Neural progenitor cell (in vitro differentiated cells): ENCODE measurements at places on chromosomes 5 and 9. TPM values are rescaled to one million over a fixed set of nuclear protein-coding genes. Genes with fewer than 3 reads are reported as not detected.

DNA sequence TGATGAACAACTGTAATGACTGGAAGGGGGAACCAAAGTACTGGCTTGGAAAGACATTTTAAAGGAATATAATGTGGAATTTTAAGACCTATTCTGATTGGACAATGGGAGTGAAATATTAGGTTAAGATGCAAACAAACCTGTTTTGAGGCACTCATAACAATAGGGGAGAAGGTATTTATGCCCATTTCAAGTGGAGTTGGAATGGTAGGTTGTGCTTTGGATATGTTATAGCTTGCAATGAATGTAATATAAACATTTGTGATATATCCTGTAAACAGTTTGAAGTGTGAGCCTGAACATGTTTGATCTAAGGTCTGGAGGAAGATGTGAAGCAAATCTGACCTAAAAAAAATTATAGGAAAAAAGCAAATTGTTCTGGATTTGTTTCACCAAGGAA lies 129.6 kb upstream of the GRHPR start:
- no peaks in the 10 kb centered on the region for H3K27me3 ChIP-seq
- no peaks in the 10 kb centered on the region for H3K36me3 ChIP-seq
- peaks cover 10% of the 10 kb centered on the region for H3K4me1 ChIP-seq
- no peak for DNase-seq
- H3K27ac ChIP-seq = no peak overlapping the region

- peaks cover 23% of the 10 kb centered on the region for H3K36me3 ChIP-seq
- no peaks in the 10 kb centered on the region for H3K27me3 ChIP-seq
- no peak overlapping the region for H3K4me3 ChIP-seq
Observed at GRCh38 chr9:123825342-123826060, 104.4 kb downstream of the DENND1A start.

GRCh38 chr9:113381909-113382411 lies 5.2 kb upstream of the HDHD3 start:
- H3K4me1 ChIP-seq = peaks cover 3% of the 10 kb centered on the region
- no peak overlapping the region for H3K4me3 ChIP-seq
- H3K36me3 ChIP-seq = no peaks in the 10 kb centered on the region
- no peaks in the 10 kb centered on the region for H3K27me3 ChIP-seq
- H3K27ac ChIP-seq = no peak overlapping the region

- H3K4me1 ChIP-seq = no peaks in the 10 kb centered on the region
- no peak overlapping the region for H3K27ac ChIP-seq
- DNase-seq = no peak
- H3K27me3 ChIP-seq = no peaks in the 10 kb centered on the region
- H3K4me3 ChIP-seq = no peak overlapping the region
Observed at GRCh38 chr5:135264451-135265440, 134.3 kb downstream of the MACROH2A1 start.

The PCDHGB4 gene
- 10.4 and 14.9 TPM in 2 replicates for total RNA-seq

GRCh38 chr9:114110180-114110579 lies 11.1 kb upstream of the KIF12 start:
- no peak for DNase-seq
- no peak overlapping the region for H3K4me3 ChIP-seq
- H3K27ac ChIP-seq = no peak overlapping the region
- no peaks in the 10 kb centered on the region for H3K36me3 ChIP-seq
- H3K4me1 ChIP-seq = no peaks in the 10 kb centered on the region

The F2RL1 gene
- total RNA-seq = 9.3 and 10.6 TPM in 2 replicates

GRCh38 chr5:62287237-62287636 lies 18.8 kb upstream of the KIF2A start:
- H3K4me3 ChIP-seq = no peak overlapping the region
- H3K27me3 ChIP-seq = no peaks in the 10 kb centered on the region
- H3K36me3 ChIP-seq = no peaks in the 10 kb centered on the region
- DNase-seq = no peak
- no peaks in the 10 kb centered on the region for H3K4me1 ChIP-seq
- H3K27ac ChIP-seq = no peak overlapping the region

The RGP1 gene
- 11.2 and 20.1 TPM in 2 replicates for total RNA-seq

DNA sequence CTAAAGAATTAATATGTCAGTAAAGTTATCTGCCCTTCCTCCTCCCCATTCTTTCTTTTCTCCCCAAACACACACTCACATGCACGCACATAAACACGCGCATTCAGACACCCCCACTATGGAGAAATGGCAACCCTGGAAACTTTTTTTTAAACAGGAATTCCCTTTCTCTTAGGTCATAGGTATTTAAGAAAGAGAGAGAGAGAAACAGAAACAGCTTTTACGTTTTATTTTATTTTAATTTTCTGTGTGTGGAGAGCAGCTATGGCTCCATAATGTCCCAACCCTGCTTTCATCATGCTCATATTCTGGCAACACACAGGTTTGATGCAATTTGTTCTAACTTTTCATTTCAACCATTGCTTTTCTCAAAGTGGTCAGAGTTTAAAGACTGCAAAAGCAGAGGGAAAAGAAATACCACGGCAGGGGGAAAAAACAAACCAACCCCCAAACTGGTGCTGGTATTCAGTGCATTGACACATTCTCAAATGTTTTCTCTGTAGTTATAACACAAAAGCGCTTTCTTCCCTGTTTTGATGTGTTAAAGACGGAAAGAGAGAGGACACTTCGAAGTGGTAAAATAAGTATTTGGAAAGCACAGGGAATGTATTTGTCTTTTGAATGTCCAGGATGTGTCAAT lies 126.0 kb upstream of the TMEM161B start:
- peaks cover 79% of the 10 kb centered on the region for H3K4me1 ChIP-seq
- H3K27me3 ChIP-seq = no peaks in the 10 kb centered on the region
- H3K27ac ChIP-seq = no peak overlapping the region
- DNase-seq = no peak
- no peaks in the 10 kb centered on the region for H3K36me3 ChIP-seq

DNA sequence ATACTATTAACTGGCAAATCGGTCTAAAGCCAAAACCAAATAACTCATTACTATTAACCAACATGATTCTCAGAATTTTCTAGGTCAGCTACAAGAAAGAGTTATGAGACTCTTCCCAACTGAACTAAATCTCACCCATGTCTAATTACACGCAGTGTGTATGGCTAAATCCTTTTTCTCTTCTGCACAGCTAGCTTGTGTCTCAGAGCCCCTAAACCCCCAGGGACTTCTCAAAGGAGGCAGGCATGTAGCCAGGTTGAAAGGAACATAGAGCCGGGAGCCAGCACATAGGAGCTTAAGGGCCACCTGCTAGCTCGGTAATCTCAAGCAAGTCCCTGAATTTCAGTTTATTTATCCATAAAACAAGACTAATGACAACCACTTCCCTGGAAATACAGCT lies 2.2 kb upstream of the GZMK start:
- no peaks in the 10 kb centered on the region for H3K27me3 ChIP-seq
- peaks cover 25% of the 10 kb centered on the region for H3K4me1 ChIP-seq
- H3K36me3 ChIP-seq = no peaks in the 10 kb centered on the region
- H3K27ac ChIP-seq = no peak overlapping the region
- H3K4me3 ChIP-seq = no peak overlapping the region

The CFAP157 gene
- 0.31 TPM in 1 of 2 replicates, not detected in the other for total RNA-seq

GRCh38 chr5:65120371-65120967 lies 351.7 kb downstream of the CWC27 start:
- H3K4me1 ChIP-seq = peaks cover 4% of the 10 kb centered on the region
- no peak overlapping the region for H3K27ac ChIP-seq
- no peaks in the 10 kb centered on the region for H3K27me3 ChIP-seq
- no peak for DNase-seq
- H3K4me3 ChIP-seq = no peak overlapping the region

GRCh38 chr9:114282507-114282906 lies 40.4 kb upstream of the ORM1 start:
- H3K4me3 ChIP-seq = no peak overlapping the region
- DNase-seq = no peak
- no peak overlapping the region for H3K27ac ChIP-seq
- no peaks in the 10 kb centered on the region for H3K36me3 ChIP-seq
- peaks cover 6% of the 10 kb centered on the region for H3K4me1 ChIP-seq

The GLRA1 gene
- not detected in 2 replicates for total RNA-seq

DNA sequence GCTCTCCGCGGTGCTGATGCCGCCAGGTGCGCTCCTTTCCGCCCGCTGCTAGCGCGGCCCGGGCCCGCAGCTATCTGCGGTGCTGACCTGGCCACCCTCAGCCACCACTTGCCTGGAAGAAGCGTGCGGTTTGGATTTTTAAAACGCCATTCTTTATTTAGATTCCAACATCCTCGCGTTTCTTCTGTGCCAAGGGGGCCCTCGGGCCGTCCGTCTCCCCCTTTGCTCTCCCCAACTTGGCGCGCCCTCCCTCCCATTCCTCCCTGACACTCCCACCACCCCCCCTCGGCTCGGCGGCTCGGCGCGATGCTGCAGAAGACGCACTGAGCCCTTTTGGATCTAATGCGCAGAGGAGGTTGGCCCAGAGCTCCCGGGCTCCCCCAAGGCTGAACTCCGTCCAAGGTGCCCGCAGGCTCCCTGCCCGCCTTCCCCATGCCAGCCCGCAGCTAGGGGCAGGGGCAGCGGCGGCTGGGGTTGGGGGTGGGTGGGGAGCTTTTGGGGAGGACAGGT lies at the start of gene BARHL1:
BARHL1 (plus strand) TSS at position 331 of the 510 bp plus-strand sequence. CDS start 192 bp downstream, outside the sequence.
- no peak for DNase-seq
- no peaks in the 10 kb centered on the region for H3K36me3 ChIP-seq
- peaks cover 100% of the 10 kb centered on the region for H3K27me3 ChIP-seq
- peak within 1 kb of the TSS; percentile 38 for H3K4me3 ChIP-seq

GRCh38 chr5:41433552-41434181 lies 76.7 kb downstream of the PLCXD3 start:
- no peaks in the 10 kb centered on the region for H3K27me3 ChIP-seq
- H3K4me3 ChIP-seq = no peak overlapping the region
- H3K27ac ChIP-seq = no peak overlapping the region
- DNase-seq = peak; percentile 45

- no peak for DNase-seq
- H3K27me3 ChIP-seq = no peaks in the 10 kb centered on the region
- no peak overlapping the region for H3K27ac ChIP-seq
Observed at GRCh38 chr5:106290841-106291240, 1379.9 kb downstream of the EFNA5 start.

The BARX1 gene
- 0.17 and 2.9 TPM in 2 replicates for total RNA-seq

The PCDHGC3 gene
- 14.7 and 17.2 TPM in 2 replicates for total RNA-seq

DNA sequence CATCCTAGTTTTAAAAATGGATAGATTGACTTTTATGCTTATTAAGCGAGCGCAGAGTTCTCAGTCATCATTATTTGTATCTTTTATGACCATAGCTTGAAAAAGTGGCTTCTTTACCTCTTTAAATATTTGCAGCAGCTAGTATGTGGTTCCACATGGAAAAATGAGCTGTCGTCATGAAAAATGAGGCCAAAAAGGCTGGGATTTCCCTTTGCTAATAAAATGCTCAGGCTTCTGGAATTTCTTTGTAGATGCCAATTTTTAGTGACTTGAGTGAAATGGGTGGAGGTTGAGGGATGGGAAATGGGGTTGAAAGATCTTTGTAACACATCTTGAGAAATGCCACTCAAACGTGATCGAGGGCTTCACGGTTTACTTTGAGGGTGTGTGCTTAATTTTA lies 35.2 kb downstream of the RAI14 start:
- H3K4me3 ChIP-seq = no peak overlapping the region
- no peak for DNase-seq
- no peak overlapping the region for H3K27ac ChIP-seq
- H3K27me3 ChIP-seq = no peaks in the 10 kb centered on the region
- peaks cover 16% of the 10 kb centered on the region for H3K4me1 ChIP-seq
- no peaks in the 10 kb centered on the region for H3K36me3 ChIP-seq
